ENCODE measurements at places on chromosomes 4 and X.
A peak's percentile ranks its signal among the peaks of the same experiment; 100 is the strongest.

DNA sequence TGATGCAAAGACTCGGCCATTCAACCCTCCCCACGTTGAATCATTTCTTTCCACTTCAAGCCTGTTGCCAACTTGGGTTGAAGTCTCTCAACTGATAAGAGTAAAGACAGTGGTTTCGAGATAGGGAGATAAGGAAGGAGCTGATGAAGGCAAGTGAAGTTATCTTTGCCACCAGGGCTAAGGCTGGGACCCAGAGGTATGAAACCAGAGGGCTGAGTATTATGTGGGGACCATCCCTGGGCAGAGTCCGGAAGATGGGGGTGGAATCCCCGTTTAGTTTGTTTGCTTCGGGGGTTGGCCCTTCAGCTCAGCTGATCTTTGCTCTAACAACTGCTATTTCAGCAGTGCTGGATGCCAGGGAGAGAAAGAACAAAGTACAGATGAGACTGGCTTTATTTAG is 2.3 kb upstream of the XPNPEP2 start:
- DNase-seq, result no peak

- DNase-seq, result peak; percentile 67
These were observed 710 bp downstream of the PRKG2 start for GRCh38 chr4:81214144-81214880.

- DNase-seq, result no peak
These were observed 30.5 kb upstream of the NEUROG2 start for GRCh38 chr4:112546476-112546875.

GRCh38 chr4:117971403-117971802 is 62.9 kb upstream of the NDST3 start:
- no peak for DNase-seq

DNA sequence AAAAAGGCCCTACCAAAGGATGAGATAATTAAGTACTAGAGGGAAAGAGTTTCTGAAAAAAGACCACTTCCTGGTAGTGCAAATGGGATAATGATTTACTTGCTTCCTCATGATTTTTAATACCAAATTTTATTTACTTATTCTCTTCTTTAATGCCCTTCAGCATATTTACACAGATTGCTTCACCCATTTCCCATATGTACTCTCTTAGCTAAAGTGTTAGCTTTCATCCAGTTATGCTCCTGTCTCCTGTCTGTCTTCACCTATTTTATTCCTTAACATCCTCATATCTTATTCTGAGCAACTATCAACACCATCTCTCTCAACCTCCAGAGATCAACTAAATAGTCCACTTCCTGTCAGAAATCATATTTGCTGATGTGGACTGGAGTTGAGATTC is 183.2 kb upstream of the HS3ST1 start:
- no peak for DNase-seq

DNA sequence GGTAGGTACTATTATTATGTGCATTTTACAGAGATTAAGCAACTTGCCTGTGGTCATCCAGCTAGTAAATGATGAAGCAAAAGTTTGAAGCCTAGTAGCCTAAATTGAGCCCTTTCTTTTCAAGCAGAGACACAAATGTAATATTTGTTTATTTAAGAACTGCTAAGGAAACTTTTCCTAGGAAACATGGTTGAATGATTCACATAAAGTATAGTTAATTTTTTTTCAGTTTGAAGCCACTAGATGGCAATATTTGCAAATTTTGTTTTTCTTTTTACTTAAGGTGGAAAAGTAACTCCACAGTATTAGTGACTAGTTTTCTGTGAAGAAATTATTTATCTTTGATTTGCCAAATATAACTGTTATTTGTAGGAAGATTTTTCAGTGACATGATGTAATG is 52.8 kb upstream of the ANKRD17 start:
- no peak for DNase-seq

DNA sequence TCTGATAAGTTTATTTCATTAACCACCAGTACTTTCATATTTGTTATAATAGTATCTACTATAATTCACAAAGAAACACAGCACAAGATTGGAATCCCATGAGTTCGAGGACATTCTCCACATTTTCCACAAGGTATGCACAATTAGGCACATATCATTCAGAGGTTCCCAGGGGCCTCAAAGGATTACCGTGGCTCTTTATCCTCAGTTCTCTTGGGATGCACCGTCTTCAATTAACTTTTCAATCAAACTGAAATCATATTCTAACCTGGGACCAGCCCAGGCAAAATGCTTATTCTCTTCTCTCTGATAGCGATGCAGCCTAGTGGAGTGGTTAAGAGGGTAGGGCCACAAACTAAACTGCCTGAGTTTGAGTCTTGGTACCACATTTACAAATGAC is 242.6 kb upstream of the RASGEF1B start:
- DNase-seq, result no peak

DNA sequence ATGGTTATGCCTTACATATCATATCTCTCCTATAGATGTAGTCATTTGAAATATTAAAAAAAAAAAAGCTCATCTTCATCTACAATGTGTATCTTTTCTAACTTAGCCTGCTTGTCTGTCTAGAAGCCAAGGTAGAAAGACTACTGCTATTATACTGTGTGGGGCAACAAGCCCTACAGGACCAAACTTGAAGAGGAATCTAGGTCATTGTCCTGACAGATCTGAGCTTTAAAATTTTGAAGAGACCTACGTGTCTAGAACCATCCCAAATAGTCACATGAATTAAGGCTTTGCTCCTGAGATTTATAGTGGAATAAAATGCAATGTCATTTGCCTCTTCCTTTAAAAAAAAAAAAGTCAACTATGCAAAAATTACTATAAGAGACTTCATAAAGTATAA is 95.8 kb downstream of the PALLD start:
- DNase-seq, result no peak

- no peak for DNase-seq
These were observed 222.4 kb downstream of the ANTXR2 start for GRCh38 chr4:79850626-79851025.

DNA sequence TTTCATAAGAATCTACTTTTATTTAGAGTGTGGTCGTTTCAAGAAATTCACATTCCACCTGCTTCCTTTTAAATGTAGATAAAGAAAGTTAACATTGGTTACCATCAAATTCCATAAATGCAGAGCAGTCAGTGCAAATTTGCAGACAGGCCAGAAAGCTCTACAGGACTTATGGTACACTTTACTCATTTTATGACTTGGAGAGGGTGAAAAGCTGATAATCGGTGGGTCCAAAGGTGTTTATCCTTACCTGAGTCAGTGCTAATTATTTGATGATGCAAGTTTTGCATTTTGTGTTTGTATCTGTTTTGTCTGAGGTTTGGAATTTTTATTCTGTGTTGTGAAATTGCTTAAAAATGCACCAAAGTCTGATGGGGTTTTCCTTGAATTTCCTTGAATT is 193.3 kb downstream of the PALLD start:
- DNase-seq, result no peak

GRCh38 chr4:151407466-151408379 is 1.3 kb upstream of the FHIP1A start:
- DNase-seq, result peak; percentile 73

DNA sequence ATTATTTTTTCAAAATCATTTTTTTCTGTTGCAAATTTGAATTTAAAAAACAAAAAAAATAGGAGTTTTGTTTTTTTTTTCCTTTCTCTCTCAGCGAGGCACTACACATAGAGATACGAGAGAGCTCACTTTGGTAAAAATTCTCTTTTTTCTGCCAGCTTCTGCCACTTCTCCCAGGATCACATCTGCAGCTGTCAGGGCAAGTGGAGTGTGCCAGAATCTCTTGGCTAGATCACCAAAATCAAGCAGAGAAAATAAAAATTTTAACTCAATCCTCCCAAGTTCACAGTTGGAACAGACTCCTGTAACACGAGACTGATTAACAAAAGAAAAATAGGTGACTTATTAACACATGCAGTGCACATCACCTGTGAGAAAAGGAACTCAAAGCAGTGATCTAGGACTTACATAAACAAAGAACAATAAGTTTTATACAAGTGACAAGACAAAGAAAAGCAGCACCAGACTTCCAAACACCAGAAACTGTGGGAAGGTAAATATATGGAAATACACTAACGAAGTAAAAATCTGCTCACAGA is 213.2 kb upstream of the ZFP42 start:
- DNase-seq, result peak; percentile 7

- DNase-seq, result no peak
These were observed 83.0 kb upstream of the TACR3 start for GRCh38 chr4:103802766-103803165.
